Naive thymus-derived CD4-positive, alpha-beta T cell (primary cell): ENCODE measurements at places on chromosomes 12 and 14.

DNA sequence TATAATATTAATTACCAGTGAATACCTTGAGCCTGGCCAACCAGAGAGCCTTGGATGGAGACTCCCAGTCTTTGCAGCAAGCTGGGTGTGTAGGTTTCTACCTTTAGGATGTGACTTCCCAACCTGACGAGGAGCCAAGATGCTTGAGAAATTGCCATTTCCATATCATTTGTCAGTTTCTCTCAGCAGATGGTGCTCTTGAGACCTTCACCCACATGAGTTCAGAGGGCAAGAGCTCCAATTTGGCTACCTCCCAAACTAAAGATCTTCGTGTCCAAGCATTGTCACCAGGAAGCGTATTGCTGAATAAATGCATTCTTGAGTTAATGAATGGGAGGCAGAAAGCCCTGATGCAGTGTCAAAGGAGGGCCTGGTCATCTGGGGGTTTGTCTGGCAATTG lies 106.4 kb upstream of the TBX5 start:
- H3K4me3 ChIP-seq = no peak overlapping the region
- H3K27me3 ChIP-seq = no peaks in the 10 kb centered on the region
- no peak for DNase-seq
- H3K4me1 ChIP-seq = no peaks in the 10 kb centered on the region
- no peak overlapping the region for H3K27ac ChIP-seq
- H3K36me3 ChIP-seq = no peaks in the 10 kb centered on the region

- H3K36me3 ChIP-seq = no peaks in the 10 kb centered on the region
- H3K4me1 ChIP-seq = no peaks in the 10 kb centered on the region
- no peak for DNase-seq
Observed at GRCh38 chr12:13727707-13728195, 253.7 kb downstream of the GRIN2B start.

GRCh38 chr14:21509432-21510143 lies 1.6 kb downstream of the METTL3 start:
- H3K4me3 ChIP-seq = peak overlapping the region; percentile 94
- no peaks in the 10 kb centered on the region for H3K27me3 ChIP-seq
- peaks cover 21% of the 10 kb centered on the region for H3K4me1 ChIP-seq
- peak overlapping the region; percentile 87 for H3K27ac ChIP-seq
- H3K36me3 ChIP-seq = peaks cover 4% of the 10 kb centered on the region
- no peak for DNase-seq

GRCh38 chr12:82968631-82969367 lies 282.1 kb downstream of the TMTC2 start:
- no peaks in the 10 kb centered on the region for H3K36me3 ChIP-seq
- no peaks in the 10 kb centered on the region for H3K4me1 ChIP-seq
- no peaks in the 10 kb centered on the region for H3K27me3 ChIP-seq
- H3K27ac ChIP-seq = no peak overlapping the region

DNA sequence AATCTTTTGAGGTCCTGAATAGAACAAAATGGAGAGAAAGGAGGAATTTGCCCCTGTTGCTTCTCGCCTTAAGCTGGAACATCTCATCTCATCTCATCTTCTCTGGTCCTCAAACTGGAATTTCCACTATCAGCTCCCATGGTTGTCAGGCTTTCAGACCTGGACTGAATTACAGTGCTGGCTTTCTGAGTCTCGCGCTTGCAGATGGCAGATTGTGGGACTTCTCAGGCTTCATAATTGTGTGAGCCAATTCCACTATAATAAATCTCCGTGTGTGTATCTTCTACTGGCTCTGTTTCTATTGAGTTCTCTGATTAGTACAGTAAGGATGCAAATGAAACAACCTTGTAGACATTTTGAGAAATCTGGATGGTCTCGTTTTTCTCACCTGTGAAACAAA lies 199.0 kb downstream of the TMEM117 start:
- no peak overlapping the region for H3K27ac ChIP-seq
- no peak for DNase-seq
- H3K27me3 ChIP-seq = no peaks in the 10 kb centered on the region
- no peaks in the 10 kb centered on the region for H3K4me1 ChIP-seq

- no peak overlapping the region for H3K27ac ChIP-seq
- no peaks in the 10 kb centered on the region for H3K36me3 ChIP-seq
- DNase-seq = no peak
- no peak overlapping the region for H3K4me3 ChIP-seq
- no peaks in the 10 kb centered on the region for H3K4me1 ChIP-seq
- no peaks in the 10 kb centered on the region for H3K27me3 ChIP-seq
Observed at GRCh38 chr12:116385486-116386217, 108.2 kb upstream of the MED13L start.

GRCh38 chr12:56244494-56244893 lies 13.7 kb downstream of the ANKRD52 start:
- no peak overlapping the region for H3K27ac ChIP-seq
- no peak overlapping the region for H3K4me3 ChIP-seq
- no peaks in the 10 kb centered on the region for H3K4me1 ChIP-seq
- DNase-seq = no peak

GRCh38 chr14:67584978-67585377 lies 15.1 kb downstream of the PIGH start:
- H3K27ac ChIP-seq = no peak overlapping the region
- no peaks in the 10 kb centered on the region for H3K27me3 ChIP-seq
- DNase-seq = no peak

DNA sequence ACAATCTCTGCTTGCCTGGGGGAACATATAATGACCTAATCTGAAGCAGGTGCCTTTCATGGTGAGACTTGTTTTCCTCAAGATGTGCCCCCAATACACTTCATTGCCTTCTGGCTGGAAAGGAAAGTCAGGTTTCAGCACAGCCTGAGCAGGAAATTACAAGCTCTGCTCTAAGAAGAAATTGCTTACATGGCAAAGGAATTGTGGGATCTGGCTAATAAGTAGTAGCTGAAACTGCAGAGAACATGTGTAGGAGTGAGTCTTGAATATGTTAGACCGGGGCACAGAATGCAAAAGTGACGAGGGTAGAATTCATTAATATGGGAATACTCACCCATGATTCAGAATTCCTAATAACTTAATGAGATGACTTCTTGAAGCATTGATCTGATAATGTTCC lies 6.3 kb upstream of the CFAP54 start:
- no peaks in the 10 kb centered on the region for H3K27me3 ChIP-seq
- H3K4me3 ChIP-seq = no peak overlapping the region
- DNase-seq = no peak
- H3K36me3 ChIP-seq = no peaks in the 10 kb centered on the region

GRCh38 chr14:70011098-70011497 lies 131.9 kb downstream of the SMOC1 start:
- no peak overlapping the region for H3K27ac ChIP-seq
- H3K4me1 ChIP-seq = no peaks in the 10 kb centered on the region
- DNase-seq = no peak
- H3K4me3 ChIP-seq = no peak overlapping the region

GRCh38 chr12:6539314-6539682 lies 5.0 kb downstream of the GAPDH start:
- no peak for DNase-seq
- H3K4me3 ChIP-seq = no peak overlapping the region
- H3K27me3 ChIP-seq = no peaks in the 10 kb centered on the region
- H3K27ac ChIP-seq = no peak overlapping the region
- H3K4me1 ChIP-seq = peaks cover 34% of the 10 kb centered on the region

GRCh38 chr14:60169722-60170121 lies 4.5 kb upstream of the DHRS7 start:
- peaks cover 11% of the 10 kb centered on the region for H3K4me1 ChIP-seq
- peaks cover 4% of the 10 kb centered on the region for H3K36me3 ChIP-seq
- H3K27me3 ChIP-seq = no peaks in the 10 kb centered on the region
- H3K4me3 ChIP-seq = no peak overlapping the region
- H3K27ac ChIP-seq = no peak overlapping the region

GRCh38 chr14:92641306-92641705 lies 107.1 kb downstream of the LGMN start:
- peaks cover 5% of the 10 kb centered on the region for H3K4me1 ChIP-seq
- H3K27ac ChIP-seq = no peak overlapping the region
- H3K36me3 ChIP-seq = no peaks in the 10 kb centered on the region
- DNase-seq = no peak
- no peaks in the 10 kb centered on the region for H3K27me3 ChIP-seq

DNA sequence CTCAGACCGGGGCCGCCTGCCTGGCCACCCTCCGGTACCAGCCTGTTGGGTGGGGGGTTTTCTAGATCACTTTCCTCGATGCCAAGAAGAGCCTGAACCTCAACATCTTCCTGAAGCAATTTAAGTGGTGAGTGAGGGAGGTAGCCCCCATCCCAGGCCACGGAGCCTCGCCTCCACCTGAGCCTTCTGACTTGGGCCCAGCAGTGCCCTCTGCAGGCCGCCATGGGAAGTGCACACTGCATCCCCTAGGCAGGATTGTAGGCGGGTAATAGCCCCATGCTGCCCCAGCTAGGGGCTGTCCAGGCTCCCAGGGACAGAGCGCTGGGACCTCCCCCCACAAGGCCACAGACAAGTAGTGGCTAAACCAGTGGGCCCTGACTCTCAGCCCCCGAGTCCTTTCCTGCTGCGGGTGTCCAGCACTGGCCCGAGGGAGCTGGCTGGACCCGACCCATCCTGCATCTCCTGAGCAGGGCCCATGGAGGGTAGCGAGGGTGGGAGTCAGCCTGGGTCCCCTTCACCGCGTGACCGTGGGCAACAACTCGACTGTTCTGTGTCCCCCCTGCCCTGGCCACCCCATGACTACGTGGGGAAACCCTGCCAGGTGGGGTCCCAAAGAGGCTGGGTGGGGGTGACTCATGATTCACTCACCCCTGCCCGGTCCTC lies 15.3 kb upstream of the ADSS1 start:
- H3K4me1 ChIP-seq = no peaks in the 10 kb centered on the region
- H3K27ac ChIP-seq = no peak overlapping the region
- H3K36me3 ChIP-seq = no peaks in the 10 kb centered on the region
- DNase-seq = peak; percentile 63

- H3K36me3 ChIP-seq = no peaks in the 10 kb centered on the region
- H3K4me1 ChIP-seq = no peaks in the 10 kb centered on the region
- H3K4me3 ChIP-seq = no peak overlapping the region
- H3K27ac ChIP-seq = no peak overlapping the region
Observed at GRCh38 chr14:54446161-54446693, 5.1 kb upstream of the CNIH1 start.

DNA sequence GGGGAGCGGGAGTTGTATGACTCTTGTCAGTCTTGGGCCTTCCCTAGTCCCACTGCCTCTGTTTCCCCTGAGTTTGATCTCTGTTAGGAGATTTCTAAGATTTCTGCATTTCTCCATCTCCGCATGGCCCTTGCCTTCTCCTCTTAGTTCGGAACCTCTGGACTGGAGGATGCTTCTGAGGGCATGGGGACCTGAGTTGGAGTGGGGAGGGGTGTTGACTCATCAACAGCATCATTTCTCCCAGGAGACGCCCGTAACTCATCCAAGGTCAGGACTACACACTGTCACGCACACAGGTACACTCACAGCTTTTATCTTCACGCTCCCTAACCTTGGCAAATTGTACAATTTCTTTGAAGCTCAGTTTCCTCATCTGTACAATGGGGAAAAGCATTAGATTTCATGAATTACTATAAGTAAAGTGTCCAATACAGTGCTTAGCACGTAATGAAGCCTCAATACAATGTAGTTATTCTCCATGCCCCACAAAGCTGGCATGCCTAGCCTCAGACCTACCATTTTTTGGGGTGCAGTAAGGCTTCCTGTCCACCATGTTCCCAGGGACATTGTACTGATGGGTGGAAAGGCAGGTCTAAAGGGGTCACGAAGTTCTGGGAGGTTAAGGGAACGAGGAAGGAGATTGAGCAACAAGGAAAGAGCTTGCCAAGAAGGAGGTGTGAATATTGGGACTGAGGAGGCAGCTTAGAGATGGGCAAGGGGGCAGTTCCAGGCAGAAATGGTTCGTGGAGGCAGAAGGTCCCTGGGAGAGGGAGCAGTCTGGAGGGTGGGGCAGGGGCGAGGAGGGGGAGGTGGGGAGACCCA lies 600 bp upstream of the LAG3 start:
- H3K4me3 ChIP-seq = no peak overlapping the region
- no peak for DNase-seq
- H3K27ac ChIP-seq = peak overlapping the region; percentile 46
- peaks cover 35% of the 10 kb centered on the region for H3K4me1 ChIP-seq
- H3K27me3 ChIP-seq = no peaks in the 10 kb centered on the region

DNA sequence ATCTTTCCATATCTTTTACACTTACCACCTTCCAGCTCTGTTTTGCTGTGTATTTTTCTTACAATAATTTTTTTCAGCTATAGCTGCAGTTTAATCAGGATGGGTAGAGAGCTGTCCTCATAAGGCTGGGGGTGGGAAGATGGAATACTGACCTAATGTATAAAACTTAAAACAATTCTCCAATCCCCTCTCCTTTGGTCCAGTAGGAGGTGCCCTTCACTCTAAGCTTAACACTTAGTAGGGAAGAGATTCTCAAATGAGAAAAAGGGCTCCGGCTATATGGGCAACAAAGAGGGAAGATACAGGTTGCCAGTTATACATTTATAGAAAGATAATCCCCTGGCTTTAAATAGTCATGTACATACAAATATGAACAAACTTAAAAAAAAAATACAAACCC lies 2.8 kb downstream of the ORMDL2 start:
- peaks cover 29% of the 10 kb centered on the region for H3K36me3 ChIP-seq
- H3K27me3 ChIP-seq = no peaks in the 10 kb centered on the region
- peak overlapping the region; percentile 18 for H3K27ac ChIP-seq
- peaks cover 20% of the 10 kb centered on the region for H3K4me1 ChIP-seq
- DNase-seq = no peak

GRCh38 chr12:105355752-105356151 lies 25.3 kb downstream of the C12orf75 start:
- H3K4me3 ChIP-seq = no peak overlapping the region
- no peak for DNase-seq
- no peaks in the 10 kb centered on the region for H3K4me1 ChIP-seq
- H3K27me3 ChIP-seq = no peaks in the 10 kb centered on the region
- H3K36me3 ChIP-seq = no peaks in the 10 kb centered on the region

GRCh38 chr12:53334822-53335221 lies 1.3 kb downstream of the SP7 start:
- H3K36me3 ChIP-seq = no peaks in the 10 kb centered on the region
- no peak overlapping the region for H3K27ac ChIP-seq

GRCh38 chr12:85405781-85406522 lies 125.9 kb downstream of the ALX1 start:
- no peaks in the 10 kb centered on the region for H3K4me1 ChIP-seq
- H3K36me3 ChIP-seq = no peaks in the 10 kb centered on the region
- DNase-seq = no peak

DNA sequence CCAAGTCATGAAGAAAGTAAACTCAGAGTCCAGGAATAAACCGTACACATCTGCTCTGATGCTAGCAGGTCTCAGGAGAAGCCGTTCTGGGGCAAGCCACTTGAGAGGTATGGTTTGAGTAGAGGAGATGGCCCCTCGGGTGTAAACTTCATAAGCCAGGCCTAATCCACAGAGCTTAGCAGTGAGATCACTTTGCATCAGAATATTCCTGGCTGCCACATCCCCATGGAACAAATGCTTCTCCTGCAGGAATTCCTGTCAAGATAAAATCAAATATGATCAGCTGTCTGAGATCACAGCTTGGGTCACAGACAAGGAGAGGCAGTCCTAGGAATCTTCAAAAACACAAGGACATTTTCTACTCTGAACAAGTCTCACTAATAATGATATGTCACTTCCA lies 11.2 kb upstream of the MAGOHB start:
- no peaks in the 10 kb centered on the region for H3K27me3 ChIP-seq
- no peaks in the 10 kb centered on the region for H3K36me3 ChIP-seq
- H3K4me3 ChIP-seq = no peak overlapping the region
- no peak for DNase-seq
- H3K27ac ChIP-seq = no peak overlapping the region

GRCh38 chr12:1919284-1919683 lies 832 bp upstream of the CACNA2D4 start:
- H3K4me3 ChIP-seq = no peak overlapping the region
- H3K36me3 ChIP-seq = no peaks in the 10 kb centered on the region
- H3K4me1 ChIP-seq = peaks cover 24% of the 10 kb centered on the region
- H3K27me3 ChIP-seq = no peaks in the 10 kb centered on the region
- no peak overlapping the region for H3K27ac ChIP-seq
